Activated T-cell treated with anti-CD3 and anti-CD28 coated beads, Interleukin-2, amount 50 U/mL, for 4 hours (primary cell): ENCODE measurements at places on chromosomes 1 and 21.

GRCh38 chr21:42518626-42519025 lies 5.0 kb downstream of the SLC37A1 start:
- no peak for DNase-seq

- peak; percentile 90 for DNase-seq
These were observed at the start of gene KIFAP3 for GRCh38 chr1:170074250-170075157. Gene KIFAP3, minus strand, starts transcription at chr1:170074695. Its CDS starts 228 bp downstream, at chr1:170074467.

DNA sequence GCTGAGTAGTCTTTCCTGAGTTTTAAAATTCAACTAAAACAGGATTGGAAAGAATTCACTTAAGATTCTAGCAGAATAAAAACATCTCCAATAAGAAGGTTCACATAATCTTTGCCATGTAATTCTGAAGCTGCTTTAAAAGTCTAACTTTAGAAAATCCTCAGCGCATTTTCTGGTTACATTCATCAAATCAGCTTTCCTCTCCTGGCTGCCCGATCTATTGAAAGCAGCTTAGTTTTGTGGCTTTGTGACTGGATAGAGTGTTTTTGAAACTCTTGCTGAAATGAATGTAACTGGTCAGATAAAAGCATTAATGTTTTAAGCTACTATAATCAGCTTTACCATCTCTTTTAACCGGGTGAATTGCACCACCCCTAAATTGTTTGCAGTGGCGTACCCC lies 66.8 kb downstream of the DOP1B start:
- no peak for DNase-seq

DNA sequence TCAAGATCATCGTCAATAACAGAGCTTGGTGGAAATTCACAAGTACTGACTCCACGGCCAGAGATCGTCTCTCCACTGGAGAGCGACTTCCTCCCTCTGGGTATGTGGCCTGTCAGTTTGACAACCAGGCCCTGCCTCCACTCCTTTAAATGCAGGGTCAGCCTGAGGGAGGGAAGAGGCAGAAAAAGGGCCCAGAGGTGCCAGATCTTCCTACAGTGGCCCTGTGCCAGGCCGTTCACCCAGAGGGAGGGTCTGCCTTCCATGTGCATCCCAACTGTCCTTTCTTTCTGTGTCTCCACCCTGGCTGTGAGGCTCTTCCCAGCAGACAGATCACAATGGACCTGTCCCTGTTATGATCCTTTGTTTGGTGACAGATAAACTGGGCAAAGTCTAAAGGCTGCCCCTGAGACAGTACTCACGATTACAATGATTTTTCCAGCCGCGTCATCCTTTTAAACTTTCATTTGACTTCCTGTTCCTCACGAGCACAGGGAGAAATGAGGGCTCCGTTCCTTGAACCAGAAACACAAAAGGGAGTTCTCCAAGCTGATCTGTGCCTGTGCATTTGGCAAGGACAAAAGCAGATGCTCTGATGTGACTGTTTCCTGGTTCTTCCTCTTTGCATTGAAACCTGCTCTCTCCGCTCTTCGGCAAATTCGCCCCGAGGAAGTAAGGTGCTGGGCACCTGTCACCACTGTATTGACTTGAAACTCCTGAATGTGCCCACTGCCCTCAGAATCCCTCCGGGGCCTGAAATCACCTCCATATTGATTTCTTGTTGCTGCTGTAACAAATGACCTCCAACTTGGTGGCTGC lies 126.7 kb downstream of the PGBD5 start:
- no peak for DNase-seq

- DNase-seq, result no peak
These were observed 19.3 kb downstream of the F3 start for GRCh38 chr1:94522304-94522703.

DNA sequence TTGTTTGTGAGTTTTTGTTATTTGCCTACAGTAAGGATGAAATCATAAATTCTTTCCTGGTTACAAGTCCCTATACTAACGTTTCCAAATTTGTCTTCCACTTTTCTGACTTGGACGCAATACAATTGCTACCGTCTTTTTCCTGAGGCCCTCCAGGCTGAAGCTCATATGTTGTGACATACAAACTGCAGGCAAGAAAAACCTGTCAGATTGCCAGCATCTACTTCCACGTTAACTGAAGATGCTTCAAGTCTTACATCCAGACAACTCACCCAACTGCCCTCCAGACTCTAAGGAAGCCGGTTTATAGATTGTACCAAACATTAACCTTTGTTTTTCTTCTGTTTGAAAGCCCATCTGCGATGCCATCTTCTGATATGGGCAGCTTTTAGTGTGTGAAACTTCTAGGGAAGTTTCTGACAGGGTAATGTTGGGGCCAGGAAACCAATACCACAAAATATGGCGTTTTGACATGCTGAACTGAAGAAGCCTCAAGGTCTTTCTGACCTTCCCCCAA lies 21.4 kb upstream of the RNF11 start:
- DNase-seq, result no peak

- DNase-seq, result no peak
These were observed 87.9 kb downstream of the ZZZ3 start for GRCh38 chr1:77594366-77595112.

- no peak for DNase-seq
These were observed 110.5 kb downstream of the TOMM20 start for GRCh38 chr1:235018161-235018560.
